ENCODE measurements at places on chromosomes 2 and 18.
A peak's percentile ranks its signal among the peaks of the same experiment; 100 is the strongest.

GRCh38 chr2:195202163-195202845, 454.7 kb upstream of the SLC39A10 start:
- H3K27me3 ChIP-seq: no peaks in the 10 kb centered on the region
- H3K36me3 ChIP-seq: no peaks in the 10 kb centered on the region
- H3K27ac ChIP-seq: no peak overlapping the region
- H3K4me3 ChIP-seq: no peak overlapping the region
- no peak for DNase-seq
- no peaks in the 10 kb centered on the region for H3K4me1 ChIP-seq

- DNase-seq: no peak
- H3K36me3 ChIP-seq: peaks cover 8% of the 10 kb centered on the region
- H3K27ac ChIP-seq: no peak overlapping the region
- no peak overlapping the region for H3K4me3 ChIP-seq
Observed at GRCh38 chr18:77118256-77119090, 14.1 kb downstream of the MBP start.

DNA sequence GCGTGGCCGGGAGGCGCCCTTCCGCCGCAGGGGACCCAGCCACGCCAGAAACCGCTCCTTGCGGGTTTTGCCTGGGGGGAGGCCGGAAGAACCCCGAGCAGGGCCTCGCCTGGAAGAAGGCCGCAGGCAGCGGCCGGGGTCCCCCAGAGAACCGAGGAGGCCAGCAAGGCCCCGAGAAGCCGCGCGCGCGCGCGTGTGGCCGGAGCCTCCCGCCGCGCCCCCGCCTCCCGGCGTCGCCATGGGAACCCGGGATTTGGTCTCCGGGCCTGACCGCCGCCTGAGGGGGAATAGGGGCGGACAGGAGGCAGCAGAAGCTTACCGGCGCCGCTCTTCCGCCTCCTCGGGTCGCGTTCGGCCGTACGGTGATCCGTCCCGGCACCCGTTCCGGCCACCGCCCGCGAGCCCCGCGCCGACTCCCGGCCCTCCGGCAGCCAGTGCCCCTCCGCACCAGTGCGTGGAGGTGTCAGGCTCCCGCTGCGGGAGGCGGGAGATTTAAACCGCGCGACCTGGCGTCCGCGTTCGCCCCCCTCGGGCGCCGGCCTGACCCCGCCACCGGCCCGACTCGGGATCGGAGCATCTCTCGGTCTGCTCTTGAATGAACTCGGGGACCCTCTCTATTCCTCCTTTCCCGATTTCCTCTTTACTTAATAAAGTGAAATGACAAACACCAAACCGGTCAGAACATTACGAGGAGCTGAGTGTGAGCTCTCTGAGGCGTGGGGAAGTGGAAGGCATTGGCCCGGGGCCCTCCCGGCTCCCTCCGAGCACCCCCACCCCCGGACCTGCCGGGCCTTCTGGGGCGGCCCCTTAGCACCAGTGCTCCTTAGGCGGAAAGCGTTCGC, at the start of gene ICA1L:
ICA1L (minus strand) TSS at position 467 of the 842 bp plus-strand sequence. CDS start 42,757 bp downstream, outside the sequence.
- H3K27me3 ChIP-seq: no peaks in the 10 kb centered on the region
- peak; percentile 88 for DNase-seq
- no peaks in the 10 kb centered on the region for H3K36me3 ChIP-seq
- H3K4me3 ChIP-seq: peak within 1 kb of the TSS; percentile 66
- peak within 1 kb of the TSS; percentile 90 for H3K27ac ChIP-seq

DNA sequence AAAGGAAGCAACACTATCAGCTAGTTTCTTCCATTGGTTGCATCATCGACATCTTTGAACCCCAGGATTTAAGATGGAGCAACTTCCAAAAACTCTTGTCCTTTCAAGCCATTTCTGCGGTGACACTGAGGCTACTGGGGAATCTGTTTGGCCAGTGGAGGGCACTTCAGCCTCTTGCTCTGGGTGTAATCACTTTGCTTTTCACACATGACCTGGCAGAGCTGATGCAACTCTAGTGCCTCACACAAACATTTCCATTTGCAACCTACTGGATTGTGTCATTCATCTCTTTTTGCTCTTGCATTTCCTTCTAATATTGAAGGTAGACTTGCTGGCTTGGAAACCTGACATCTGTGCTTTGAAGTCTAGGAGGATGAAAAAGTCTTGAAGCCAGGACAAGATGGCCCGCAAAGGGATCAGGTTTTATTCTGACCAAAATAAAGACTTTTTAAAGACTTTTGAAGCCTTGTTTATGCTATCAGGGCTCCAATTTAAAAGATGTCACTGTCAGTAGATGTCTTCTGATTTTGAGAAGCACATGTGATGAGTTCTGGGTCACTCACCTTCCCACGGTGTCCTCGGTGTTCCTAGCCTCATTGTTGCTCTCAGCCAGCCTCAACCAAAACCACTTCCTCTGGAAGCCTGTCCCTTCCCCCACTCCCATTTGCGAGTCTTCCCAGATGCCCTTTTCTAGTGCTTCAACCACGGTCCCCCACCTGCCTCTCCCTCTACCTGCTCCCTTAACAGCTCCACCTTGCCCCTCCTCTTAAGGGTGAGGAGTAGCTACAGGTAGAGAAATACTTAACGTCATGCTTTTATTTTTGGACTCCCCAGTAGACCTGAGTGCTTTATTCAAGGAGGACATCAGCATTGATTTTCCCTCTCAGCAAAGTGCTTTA, 69.7 kb upstream of the KCNE4 start:
- peak; percentile 72 for DNase-seq
- H3K4me1 ChIP-seq: no peaks in the 10 kb centered on the region
- no peak overlapping the region for H3K4me3 ChIP-seq
- H3K27me3 ChIP-seq: no peaks in the 10 kb centered on the region
- no peaks in the 10 kb centered on the region for H3K36me3 ChIP-seq
- no peak overlapping the region for H3K27ac ChIP-seq

- no peaks in the 10 kb centered on the region for H3K36me3 ChIP-seq
- H3K4me1 ChIP-seq: peaks cover 29% of the 10 kb centered on the region
- peak; percentile 77 for DNase-seq
- H3K27ac ChIP-seq: peak overlapping the region; percentile 92
- H3K27me3 ChIP-seq: no peaks in the 10 kb centered on the region
- no peak overlapping the region for H3K4me3 ChIP-seq
Observed at GRCh38 chr2:235384624-235385023, 109.2 kb upstream of the AGAP1 start.

- DNase-seq: no peak
- H3K27me3 ChIP-seq: no peaks in the 10 kb centered on the region
- no peaks in the 10 kb centered on the region for H3K36me3 ChIP-seq
- no peak overlapping the region for H3K4me3 ChIP-seq
Observed at GRCh38 chr2:75616406-75616805, 30.2 kb upstream of the MRPL19 start.

GRCh38 chr2:116820986-116821385, 993.5 kb upstream of the DDX18 start:
- no peak overlapping the region for H3K4me3 ChIP-seq
- no peaks in the 10 kb centered on the region for H3K27me3 ChIP-seq
- H3K36me3 ChIP-seq: no peaks in the 10 kb centered on the region

Measured in spinal cord (tissue), 10 donors.